NCI-H446 treated with DMSO at 0.1 percent for 48 hours (cell line): ENCODE measurements at places on chromosomes 6 and 20.

GRCh38 chr6:3489961-3490624, 33.2 kb upstream of the SLC22A23 start:
- DNase-seq: no peak

DNA sequence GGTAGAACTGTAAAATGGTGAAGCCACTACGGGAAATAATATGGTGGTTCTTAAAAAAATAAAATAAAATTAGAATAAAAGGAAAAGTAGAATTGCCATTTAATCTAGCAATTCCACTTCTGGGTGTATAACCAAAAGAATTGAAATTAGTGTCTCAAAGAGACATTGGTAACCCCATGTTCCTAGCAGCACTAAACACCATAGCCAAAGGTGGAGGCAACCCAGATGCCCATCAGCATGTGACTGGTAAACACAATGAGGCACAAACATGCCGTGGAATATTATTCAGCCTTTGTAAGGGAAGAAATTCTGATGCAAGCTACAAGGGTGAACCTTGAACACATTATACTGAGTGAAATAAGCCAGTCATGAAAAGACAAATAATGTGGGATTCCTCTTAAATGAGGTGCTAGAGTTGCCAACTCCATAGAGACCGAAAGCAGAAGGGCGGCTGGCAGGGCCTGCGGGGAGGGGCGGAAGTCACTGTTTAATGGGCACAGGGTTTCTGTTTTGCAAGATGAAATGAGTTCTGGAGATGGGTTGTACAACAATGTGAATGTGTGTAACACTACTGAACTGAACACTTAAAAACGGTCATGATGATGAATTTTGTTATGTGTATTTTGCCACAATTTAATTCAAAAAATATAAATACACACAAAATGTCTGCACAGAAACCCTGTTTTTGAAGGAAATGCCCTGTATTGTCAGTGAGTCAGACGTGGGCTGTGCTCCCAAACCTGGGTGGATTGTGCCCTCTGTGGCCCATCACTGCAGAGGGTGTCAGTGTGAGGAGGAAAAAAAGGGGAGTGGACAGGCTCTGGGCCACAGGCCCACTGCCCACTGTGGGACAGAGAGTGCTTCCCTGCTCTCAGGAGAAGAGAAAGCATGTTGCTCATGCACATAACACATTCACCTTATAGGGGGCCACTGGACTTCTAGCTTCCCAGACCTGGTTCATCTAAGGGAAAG, 49.6 kb upstream of the CD93 start:
- DNase-seq: no peak

DNA sequence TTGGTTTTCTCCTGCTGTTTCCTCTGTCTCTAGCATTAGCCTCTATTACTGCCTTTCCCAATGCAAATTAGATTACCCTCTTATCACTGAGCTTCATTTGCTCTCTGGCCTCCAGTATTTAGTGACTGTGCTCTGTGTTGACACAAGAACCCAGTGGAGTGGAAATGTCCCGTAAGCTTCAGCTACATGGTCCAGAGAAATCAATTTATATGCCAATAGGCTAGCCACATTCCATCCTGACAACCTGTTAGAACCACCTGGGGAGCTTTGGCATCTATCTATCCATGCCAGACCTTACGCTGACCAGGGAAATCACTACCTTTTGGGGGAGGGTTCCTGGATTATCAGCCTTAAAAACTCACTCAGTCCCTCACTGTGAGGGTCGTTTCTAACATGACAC, 459.6 kb downstream of the UTRN start:
- no peak for DNase-seq

- DNase-seq: no peak
These were observed 49.1 kb upstream of the TPD52L1 start for GRCh38 chr6:125104425-125104824.

DNA sequence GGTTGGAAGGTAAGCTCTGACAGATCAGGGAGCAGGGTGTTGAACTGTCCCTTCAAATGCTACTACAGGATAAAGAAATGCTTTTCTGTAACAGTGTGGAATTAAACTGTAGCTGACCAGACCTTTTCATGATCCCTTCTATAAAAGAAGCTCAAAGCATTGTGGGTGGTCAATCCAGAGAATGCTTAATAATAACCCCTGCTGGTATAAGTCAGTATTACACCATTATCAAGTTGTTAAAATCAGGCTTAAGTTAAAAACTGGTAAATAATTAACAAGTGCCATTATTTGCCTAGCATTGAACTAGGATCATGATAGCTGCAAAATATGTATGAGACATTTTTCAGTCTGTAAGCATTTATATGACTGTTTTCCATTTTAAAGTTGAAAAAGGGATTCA, 468.9 kb downstream of the PKHD1 start:
- DNase-seq: no peak

DNA sequence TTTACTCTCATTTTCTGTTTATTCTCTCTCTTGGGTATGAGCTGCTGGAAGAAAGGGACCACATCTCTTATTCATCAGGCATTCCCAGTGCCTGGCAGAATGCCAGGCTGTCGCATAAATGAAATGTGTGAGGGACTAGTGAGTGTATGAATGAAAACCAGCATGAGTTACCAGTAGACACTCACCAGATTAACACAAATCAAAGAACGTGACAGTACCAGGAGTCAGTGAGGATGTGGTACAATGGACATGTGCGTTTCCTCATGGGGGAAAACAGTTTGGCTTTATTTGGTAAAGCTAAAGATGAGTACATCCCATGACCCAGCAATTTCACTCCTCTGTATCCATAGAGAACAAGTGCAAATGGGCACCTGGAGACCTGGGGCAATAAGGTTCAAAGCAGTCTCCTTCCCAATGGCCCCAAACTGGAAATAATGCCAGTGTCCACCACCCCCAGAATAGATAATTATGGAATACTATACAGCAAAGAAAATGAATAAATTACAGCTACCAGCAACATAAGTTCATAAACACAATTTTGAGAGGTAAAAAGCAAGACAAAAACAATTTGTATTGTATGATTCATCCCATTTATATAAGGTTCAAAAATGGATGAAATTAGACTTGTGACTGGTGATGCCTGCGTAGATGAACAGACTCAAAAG, 93.3 kb downstream of the CDH22 start:
- DNase-seq: no peak

DNA sequence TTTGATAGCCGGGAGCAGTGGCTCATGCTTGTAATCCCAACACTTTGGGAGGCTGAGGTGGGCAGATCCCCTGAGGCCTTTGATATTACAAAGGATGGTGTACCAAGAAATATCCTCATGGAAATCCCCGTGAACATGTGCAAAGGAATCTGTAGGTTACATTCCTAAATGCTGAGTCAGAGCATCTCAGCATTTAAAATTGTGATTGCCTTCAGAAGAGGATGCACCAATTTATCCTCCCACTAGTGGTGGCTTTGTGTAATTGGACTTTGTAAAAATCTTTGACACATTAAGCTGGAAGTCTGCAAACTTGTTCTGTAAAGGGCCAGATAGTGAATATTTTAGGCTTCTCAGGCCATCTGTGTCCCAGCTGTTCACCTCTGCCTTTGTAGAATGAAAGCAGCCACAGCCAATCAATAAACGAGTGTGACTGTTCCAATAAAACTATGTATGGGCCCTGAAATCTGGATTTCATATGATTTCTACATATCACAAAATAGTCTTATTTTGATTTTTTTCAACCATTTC, 11.8 kb downstream of the TMEM14B start:
- peak; percentile 13 for DNase-seq

- no peak for DNase-seq
These were observed 28.7 kb downstream of the SIRPD start for GRCh38 chr20:1528811-1529210.

- no peak for DNase-seq
These were observed 189.6 kb downstream of the TTLL2 start for GRCh38 chr6:167514524-167514923.

- no peak for DNase-seq
These were observed 146.6 kb downstream of the DHX35 start for GRCh38 chr20:39108746-39109145.

GRCh38 chr6:20876561-20876960, 342.3 kb downstream of the CDKAL1 start:
- no peak for DNase-seq

- no peak for DNase-seq
These were observed 99.7 kb downstream of the IRF4 start for GRCh38 chr6:491233-491632.

DNA sequence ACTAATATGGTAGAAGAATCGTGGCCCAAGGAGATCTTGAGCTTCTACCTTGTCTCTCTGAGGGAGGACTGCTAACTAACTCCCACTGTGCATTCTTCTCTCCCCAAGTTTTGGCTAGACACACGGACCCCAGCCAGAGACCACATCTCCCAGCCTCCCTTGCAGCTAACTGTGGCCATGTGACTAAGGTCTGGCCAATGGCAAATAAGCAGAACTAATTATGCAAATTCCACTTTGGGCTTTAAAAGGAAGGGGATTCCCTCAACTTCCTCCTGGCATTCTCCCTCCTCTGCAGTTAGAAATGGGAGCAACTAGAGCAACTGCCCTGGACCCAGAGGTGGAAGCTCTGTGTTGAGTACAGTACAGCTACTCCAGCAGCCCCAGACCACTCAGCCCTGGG, 15.4 kb downstream of the BPIFA2 start:
- DNase-seq: no peak

DNA sequence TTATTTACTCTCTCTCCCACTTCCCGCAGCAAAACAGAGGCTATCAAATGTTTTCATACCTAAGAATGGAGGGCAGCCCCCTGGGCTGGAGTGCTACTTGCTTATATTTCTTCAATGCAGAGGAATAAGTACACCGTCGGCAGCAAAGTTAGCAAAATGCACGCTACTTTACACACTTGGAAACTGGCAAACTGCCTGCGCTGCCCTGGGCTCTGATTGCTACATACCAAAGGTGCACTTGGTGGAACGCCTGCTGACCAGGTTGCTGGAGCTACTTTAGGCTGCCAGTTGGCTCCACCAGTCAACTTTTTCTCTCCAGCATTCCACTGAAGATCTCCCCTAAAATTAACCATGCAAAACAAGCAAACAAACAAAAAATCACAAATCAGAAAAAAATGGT, 62.4 kb downstream of the PRSS35 start:
- DNase-seq: no peak

- DNase-seq: no peak
These were observed 4.7 kb upstream of the SCUBE3 start for GRCh38 chr6:35209081-35209480.

DNA sequence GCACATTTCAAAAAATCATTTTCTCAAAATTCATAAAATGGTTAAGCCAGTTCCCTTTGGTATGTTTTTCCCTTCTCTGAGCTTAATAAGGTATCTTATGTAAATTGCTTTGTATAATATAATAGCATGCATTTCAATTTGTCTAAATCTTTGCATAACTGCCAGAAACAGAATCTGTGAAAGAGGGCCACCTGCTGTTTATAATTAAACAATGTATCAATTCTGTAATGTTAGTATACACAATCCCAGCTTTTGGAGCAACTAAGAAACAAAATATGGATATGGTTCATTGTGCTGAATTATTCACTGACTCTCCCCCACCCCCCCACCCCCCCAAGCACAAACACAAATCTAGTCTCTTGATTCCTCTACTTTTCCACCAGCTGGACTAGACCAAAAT, 54.8 kb downstream of the GPX5 start:
- no peak for DNase-seq

DNA sequence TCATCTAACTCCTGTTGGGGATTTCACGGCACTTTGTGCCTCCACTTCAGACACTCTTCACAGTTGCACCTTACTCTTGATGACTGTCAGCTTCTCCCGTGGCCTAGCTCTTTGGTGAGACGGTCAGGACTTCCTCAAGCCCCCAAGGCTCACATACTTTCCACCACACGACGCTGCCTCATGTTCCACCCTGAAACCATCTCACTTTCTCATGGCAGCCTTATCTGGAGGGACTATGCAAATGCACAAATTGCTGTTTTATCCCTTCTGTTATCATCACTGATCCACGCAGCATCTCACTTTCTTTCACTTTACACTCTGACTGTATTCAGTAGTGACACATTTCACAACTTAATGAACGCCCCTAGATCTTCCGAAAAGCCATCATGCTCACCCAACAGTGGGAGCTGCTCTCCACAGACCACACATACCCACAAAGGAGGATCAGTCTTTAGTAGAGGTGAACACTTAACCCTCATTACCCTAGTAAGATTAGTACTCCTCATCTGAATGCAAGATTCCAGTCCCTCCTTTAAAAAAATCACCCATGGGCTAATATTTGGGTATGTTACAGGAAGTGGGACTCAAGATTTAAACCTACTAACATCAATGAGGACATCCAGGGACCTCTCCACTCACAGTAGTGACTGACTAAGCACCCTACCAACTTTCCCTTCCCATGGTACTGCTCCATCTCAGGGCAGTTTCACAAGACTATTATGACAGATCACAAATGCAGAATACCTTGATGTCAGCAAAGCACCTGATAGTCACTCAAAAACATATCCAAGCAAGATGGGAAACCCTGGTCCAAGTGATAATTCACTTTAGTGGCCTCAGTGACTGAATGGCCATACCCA, 35.4 kb downstream of the FYN start:
- no peak for DNase-seq

DNA sequence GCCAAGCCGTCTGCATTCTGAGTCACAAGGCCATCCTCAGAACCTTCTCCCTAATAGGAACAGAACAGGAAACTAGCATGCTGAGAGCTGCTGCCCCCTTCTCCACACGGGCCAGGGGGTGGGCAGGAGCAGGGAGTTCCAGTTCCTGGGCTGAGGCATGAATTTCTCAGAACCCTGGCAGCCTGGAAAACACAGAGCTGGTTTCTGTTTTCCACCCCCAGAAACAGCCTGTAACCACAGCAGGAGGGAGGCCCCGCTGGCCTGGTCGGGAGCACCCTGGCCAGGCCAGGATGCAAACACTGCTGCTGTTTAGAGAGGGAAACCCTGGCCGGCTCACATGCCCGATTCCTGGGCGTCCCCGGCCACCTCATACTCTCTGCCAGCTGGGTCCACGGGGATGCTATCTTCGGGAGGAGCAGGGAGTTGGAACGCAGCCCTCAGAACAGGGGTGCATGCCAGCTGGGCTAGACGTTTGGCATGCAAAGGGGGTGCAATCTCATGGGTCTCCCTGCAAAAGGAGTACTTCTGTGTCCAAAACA, 130.1 kb downstream of the NFATC2 start:
- peak; percentile 58 for DNase-seq

DNA sequence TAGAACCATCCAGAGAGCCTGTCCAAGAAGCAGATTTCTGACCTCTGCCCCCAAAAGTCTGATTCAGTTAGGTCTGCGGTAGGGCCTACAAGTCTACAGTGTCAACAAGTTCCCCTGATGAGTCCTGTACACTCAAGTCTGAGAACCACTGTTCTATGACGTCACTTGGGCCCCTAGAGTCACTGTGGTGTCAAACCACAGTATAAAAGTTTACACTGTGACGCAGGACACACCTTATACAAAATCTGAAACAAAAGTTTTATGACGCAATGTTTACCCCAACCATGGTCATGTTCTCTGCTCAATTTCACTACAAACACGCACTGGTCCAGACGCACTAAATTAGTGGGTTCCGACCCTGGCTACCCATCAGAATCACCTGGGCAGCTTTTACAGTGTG, 17.9 kb downstream of the SLA2 start:
- DNase-seq: no peak

DNA sequence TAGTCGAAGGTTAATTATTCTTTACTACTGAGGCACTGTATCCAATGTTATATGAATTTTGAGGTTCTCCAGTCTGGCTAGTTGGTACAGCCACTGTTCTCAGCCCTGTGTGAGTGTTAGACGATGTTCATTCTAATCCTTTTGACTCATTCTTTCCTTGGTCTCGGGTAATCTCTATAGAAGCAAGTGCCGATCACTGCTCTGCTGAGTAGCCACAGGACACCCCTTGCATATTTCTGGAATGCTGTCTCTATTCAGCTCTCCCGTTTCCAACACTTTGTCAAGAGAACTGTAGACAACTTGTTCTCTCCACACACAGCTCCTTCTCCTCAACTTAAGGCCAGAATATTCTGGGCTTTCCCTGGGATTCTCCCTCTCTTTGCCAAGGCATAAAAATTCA, 42.4 kb upstream of the PLCB1 start:
- no peak for DNase-seq
